ENCODE measurements at places on chromosomes 12 and 14.

- DNase-seq: no peak
Measured at GRCh38 chr14:104361921-104362681, 217.5 kb upstream of the C14orf180 start.

DNA sequence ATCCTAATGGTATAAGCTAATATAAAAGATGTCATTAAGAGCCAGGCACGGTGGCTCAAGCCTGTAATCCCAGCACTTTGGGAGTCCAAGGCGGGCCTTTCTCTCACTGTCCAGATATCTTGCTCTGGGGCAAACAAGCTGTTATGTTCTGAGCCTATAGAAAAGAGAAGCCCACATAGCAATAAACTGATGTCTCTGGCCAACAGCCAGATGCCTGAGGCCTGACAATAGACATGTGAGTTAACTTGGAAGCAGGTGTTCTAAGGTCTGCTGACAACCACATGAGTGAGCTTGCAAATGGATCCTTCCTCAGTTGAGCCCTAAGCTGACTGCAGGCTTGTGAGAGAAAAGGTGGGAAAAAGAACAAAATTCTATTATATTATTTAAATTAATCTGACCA, 25.0 kb downstream of the YAF2 start:
- DNase-seq: no peak

- no peak for DNase-seq
Measured at GRCh38 chr12:16604596-16605252, 1.2 kb downstream of the LMO3 start.

DNA sequence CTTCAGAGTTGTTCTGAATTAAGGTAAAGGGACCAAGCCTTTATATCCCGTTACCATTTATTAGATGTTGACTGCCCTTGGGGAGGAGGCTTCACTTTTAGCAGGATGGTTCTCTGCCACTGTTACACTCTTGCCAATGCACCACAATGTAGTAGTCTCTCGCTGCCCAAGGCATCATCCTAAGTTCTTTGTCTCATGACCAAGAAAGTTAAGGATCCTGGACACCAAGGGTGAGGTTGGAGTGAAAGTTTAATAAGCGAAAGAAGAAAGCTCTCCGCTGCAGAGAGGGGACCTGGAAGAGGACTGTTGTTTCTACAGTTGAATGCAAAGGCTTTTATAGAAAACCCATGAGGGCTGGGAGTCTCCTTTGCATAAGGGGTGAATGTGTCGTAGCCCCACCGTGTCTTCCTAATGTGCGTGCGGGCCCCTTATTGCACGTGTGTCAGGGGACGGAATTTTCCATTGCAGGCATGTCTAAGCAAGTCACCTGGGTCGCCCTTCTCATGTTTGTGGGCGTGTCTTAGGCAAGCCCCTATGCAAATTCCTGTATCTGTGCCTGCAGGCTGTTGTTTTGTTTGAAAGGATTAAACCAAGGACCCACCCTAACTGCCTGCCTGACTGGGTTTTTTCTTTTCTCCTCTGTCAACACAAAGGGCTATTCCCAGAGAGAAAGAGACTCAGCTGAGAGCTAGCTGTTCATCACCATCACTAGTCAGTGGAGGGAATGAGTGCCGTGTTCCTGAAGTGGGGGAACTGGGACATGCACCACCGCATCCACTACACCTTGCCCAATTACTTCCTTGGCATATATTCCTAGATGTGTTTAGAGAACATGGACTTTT, 17.6 kb upstream of the RNASE1 start:
- DNase-seq: no peak

DNA sequence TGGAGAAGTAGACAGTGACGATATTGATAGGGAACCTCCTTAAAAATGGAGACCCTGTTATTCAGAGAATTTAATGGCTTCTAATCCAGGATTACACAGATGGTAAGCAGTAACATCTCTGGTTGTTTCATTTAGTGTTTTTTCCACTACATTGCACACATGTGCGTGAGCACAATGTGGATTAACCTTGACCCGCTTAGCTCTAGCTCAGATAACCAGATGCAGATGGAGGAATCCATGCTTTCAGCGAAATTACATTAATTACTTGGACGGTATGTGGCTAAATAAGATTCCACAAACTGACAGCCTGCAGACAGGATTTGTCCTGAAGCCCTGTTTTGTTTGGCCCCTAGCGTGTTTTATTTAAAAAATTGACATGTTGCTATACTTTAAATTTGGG, 378.4 kb downstream of the CCDC91 start:
- no peak for DNase-seq

DNA sequence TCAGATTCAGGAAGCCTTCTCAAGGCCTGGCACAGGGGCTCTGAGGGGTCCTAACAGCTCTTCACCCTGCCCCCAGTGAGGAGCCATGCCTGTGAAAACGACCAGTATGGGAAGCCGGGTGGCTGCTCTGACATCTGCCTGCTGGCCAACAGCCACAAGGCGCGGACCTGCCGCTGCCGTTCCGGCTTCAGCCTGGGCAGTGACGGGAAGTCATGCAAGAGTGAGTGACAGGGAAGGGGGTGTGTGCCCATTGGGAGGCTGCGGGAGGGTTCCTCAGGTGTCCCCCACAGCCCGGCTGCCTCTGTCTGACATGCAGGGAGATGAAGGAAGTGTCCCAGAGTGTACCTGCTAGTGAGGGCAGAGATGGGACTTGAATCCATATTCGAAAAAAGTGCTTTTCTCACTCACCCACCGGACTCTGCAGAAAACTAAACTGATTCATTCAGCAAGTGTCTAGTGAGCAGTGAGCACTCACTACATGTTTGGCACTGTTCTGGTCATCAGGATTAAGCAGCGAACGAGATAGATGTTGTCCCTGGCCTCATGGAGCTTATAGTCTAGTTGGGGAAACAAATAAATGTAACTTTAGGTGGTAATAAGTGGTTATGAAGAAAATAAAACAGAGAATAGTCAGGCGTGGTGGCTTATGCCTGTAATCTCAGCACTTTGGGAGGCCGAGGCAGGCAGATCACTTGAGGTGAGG, 9.4 kb upstream of the LRP1-AS start:
- DNase-seq: no peak

- no peak for DNase-seq
Measured at GRCh38 chr12:64229796-64230195, 7.7 kb upstream of the KICS2 start.

DNA sequence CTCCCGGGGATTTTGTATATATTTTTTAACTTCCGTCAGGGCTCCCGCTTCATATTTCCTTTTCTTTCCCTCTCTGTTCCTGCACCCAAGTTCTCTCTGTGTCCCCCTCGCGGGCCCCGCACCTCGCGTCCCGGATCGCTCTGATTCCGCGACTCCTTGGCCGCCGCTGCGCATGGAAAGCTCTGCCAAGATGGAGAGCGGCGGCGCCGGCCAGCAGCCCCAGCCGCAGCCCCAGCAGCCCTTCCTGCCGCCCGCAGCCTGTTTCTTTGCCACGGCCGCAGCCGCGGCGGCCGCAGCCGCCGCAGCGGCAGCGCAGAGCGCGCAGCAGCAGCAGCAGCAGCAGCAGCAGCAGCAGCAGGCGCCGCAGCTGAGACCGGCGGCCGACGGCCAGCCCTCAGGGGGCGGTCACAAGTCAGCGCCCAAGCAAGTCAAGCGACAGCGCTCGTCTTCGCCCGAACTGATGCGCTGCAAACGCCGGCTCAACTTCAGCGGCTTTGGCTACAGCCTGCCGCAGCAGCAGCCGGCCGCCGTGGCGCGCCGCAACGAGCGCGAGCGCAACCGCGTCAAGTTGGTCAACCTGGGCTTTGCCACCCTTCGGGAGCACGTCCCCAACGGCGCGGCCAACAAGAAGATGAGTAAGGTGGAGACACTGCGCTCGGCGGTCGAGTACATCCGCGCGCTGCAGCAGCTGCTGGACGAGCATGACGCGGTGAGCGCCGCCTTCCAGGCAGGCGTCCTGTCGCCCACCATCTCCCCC, 777 bp downstream of the ASCL1 start:
- DNase-seq: no peak

- DNase-seq: no peak
Measured at GRCh38 chr14:33668066-33668465, 282.8 kb downstream of the EGLN3 start.

- no peak for DNase-seq
Measured at GRCh38 chr14:25461780-25462179, 411.8 kb upstream of the STXBP6 start.

All from T1000 (cell line).